ENCODE measurements at places on chromosomes 4 and X.

GRCh38 chr4:165325732-165326512, 1.5 kb upstream of the MSMO1 start:
- H3K4me3 ChIP-seq, result peak overlapping the region; percentile 71
- peak; percentile 31 for DNase-seq
- H3K27ac ChIP-seq, result peak overlapping the region; percentile 21
- H3K4me1 ChIP-seq, result peaks cover 25% of the 10 kb centered on the region

GRCh38 chrX:130778773-130779172, 124.2 kb downstream of the ENOX2 start:
- no peaks in the 10 kb centered on the region for H3K27me3 ChIP-seq
- no peak overlapping the region for H3K4me3 ChIP-seq
- H3K27ac ChIP-seq, result no peak overlapping the region
- DNase-seq, result no peak
- no peaks in the 10 kb centered on the region for H3K36me3 ChIP-seq

GRCh38 chr4:36638273-36638811, 356.9 kb downstream of the DTHD1 start:
- H3K4me3 ChIP-seq, result no peak overlapping the region
- H3K36me3 ChIP-seq, result no peaks in the 10 kb centered on the region
- H3K4me1 ChIP-seq, result no peaks in the 10 kb centered on the region
- no peak overlapping the region for H3K27ac ChIP-seq
- H3K27me3 ChIP-seq, result no peaks in the 10 kb centered on the region
- DNase-seq, result no peak

- H3K27ac ChIP-seq, result no peak overlapping the region
- H3K4me3 ChIP-seq, result no peak overlapping the region
- H3K27me3 ChIP-seq, result no peaks in the 10 kb centered on the region
- H3K4me1 ChIP-seq, result peaks cover 7% of the 10 kb centered on the region
Measured at GRCh38 chr4:87838890-87839591, 6.3 kb downstream of the MEPE start.

GRCh38 chr4:161003418-161004057, 1160.3 kb downstream of the FSTL5 start:
- no peaks in the 10 kb centered on the region for H3K27me3 ChIP-seq
- H3K36me3 ChIP-seq, result no peaks in the 10 kb centered on the region
- DNase-seq, result no peak
- H3K27ac ChIP-seq, result no peak overlapping the region
- H3K4me1 ChIP-seq, result no peaks in the 10 kb centered on the region

Measured in MM.1S (cell line).